Osteoblast (primary cell): ENCODE measurements at places on chromosomes 2 and 18. TPM values are rescaled to one million over a fixed set of nuclear protein-coding genes. Genes with fewer than 3 reads are reported as not detected.

TEX51 gene
- not detected in 2 replicates for total RNA-seq

RND3 gene
- total RNA-seq = 241 and 298 TPM in 2 replicates

GCG gene
- not detected in 2 replicates for total RNA-seq

ASAP2 gene
- 56.0 and 66.2 TPM in 2 replicates for total RNA-seq

SERPINB11 gene
- not detected in 2 replicates for total RNA-seq

TNS1 gene
- 45.7 and 48.9 TPM in 2 replicates for total RNA-seq

CDCA7 gene
- total RNA-seq = 0.59 and 1.1 TPM in 2 replicates

HNMT gene
- total RNA-seq = 100 and 115 TPM in 2 replicates
